ENCODE measurements at places on chromosomes 13 and 19.

- DNase-seq = no peak
Measured at GRCh38 chr13:94256721-94257120, 222.8 kb downstream of the DCT start.

DNA sequence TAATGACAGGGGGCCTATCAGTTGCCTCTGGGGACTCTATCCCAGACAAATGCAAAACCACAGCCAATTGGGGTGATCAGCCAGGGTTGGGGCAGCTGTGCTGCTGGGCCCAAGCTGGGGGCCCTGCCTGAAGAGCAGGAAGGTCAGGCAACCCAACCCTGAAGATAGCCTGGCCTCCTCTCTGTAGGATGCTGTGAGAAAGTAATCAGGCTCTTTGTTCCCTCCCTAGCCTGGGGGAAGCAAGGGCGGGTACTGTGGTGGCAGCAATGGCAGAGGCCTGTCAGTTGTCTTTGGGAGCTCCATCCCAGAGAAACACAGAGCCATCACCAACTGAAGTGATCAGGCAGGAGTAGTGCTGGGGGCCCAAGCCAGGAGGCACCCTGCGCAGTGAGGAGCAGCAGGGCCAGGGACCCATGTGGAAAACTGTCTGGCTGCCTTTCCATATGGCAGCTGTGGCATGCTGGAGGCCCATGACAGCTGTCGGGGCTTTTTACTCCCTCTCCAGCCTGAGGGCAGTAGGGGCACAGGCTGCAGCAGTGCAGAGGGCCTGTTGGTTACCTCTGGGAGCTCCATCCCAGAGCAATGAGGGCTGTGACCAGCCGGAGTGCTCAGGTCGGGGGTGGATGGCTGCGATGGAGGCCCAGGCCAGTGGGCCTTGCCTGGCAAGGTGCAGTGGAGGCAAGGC is 73.6 kb upstream of the ATP12A start:
- no peak for DNase-seq

- DNase-seq = no peak
Measured at GRCh38 chr13:106986033-106986484, 418.1 kb upstream of the ARGLU1 start.

DNA sequence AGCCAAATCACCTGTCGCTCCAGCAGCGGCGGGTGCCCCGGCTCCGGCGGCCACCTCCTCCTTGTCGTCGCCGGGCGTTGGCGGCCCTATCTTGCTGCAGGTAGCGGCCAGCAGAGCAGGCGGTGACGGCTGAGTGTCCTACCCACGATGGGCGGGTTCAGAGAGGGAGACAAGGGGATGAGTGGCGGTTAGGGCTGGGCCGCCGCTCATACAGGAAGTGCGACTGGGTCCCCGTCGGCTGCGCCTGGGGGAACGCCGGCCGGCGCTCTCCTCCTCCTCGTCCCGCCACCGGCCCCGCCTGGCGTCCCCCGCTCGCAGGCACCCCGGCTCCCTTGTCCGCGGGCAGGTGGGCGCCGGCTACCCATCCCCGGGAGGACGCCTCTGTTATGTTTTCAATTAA is 1692.0 kb downstream of the SLITRK5 start:
- DNase-seq = no peak

GRCh38 chr13:29948244-29948643 is 97.8 kb upstream of the UBL3 start:
- no peak for DNase-seq

DNA sequence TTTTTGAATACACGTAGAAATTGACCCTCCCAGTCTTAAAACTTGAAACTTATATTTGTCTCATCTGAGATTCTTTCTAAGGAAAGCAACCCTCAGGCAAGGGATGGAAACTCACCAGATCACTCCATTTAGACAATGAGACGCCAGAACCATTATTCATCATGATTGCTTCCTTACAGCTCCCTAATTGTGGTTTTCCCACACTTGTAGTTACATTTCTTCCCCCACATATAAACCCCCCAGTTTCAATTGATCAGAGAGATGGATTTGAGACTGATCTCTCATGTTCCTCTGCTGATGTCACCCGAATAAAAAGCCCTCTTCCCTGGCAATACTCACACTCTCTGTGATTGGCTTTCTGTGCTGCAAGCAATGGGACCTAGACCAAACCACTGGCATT is 197.9 kb upstream of the STARD13 start:
- no peak for DNase-seq

- no peak for DNase-seq
Measured at GRCh38 chr19:12984143-12984627, 11.1 kb upstream of the NFIX start.

- no peak for DNase-seq
Measured at GRCh38 chr19:4454747-4455718, 2.6 kb downstream of the UBXN6 start.

Measured in NCI-H774 (cell line).